ENCODE measurements at places on chromosomes 7 and 10. TPM values are rescaled to one million over a fixed set of nuclear protein-coding genes. Genes with fewer than 3 reads are reported as not detected.

Gene ACSL5
- total RNA-seq: 0.68 TPM

GRCh38 chr10:126131341-126131740 lies 235.0 kb downstream of the FANK1 start:
- no peak overlapping the region for H3K27ac ChIP-seq
- peaks cover 9% of the 10 kb centered on the region for H3K4me1 ChIP-seq
- DNase-seq: no peak

DNA sequence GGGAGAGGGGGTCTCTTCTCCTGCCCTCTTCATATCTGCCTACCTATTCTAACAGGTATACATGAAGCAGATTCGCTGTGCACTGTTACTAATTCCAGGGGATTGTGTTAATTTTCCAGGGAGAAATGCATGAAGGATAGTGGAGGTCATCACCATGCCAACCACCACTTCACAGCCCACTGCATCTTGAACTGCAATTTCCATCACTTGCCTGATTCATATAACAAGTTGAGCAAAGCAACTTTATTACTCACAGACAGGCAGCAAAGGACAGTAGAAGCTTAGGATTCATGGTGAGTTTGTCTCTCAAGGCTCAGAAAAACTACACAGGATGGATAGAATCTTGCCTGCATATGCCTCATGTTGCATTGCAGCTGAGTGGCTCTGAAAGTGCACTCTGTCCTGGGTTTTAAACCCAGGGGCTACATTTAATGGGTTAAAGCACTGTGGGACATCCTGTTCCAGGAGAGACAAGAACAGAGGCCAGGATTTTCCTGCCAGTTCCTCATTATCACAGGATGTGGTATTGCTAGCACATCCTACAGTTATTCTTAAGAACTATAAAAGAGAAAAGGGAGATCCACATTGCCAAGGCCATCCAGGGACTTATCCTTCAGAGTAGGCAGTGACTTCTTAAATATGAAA lies 136.9 kb upstream of the PRSS1 start:
- H3K36me3 ChIP-seq: no peaks in the 10 kb centered on the region
- H3K4me3 ChIP-seq: no peak overlapping the region
- H3K27me3 ChIP-seq: no peaks in the 10 kb centered on the region
- no peak for DNase-seq

Gene ZNF425
- total RNA-seq: 3.3 TPM

GRCh38 chr10:125092564-125093031 lies 67.8 kb downstream of the CTBP2 start:
- H3K4me3 ChIP-seq: no peak overlapping the region
- DNase-seq: no peak
- H3K27ac ChIP-seq: no peak overlapping the region

DNA sequence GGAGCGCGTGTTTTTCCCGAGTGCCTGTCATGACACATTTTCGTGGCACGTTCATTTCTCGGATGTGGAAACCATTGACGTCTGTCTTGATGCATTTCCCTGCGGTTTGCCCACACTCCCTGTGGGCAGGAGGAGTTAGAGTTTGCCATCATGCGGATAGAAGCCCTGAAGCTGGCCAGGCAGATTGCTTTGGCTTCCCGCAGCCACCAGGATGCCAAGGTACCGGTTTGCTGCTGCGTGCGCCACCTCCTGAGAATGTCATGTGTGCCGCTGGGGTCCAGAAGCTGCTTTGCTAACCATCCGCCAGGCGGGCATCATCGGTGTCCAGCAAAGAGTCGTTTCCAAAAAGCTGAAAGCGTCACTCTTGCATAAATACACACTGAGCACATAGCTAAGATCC lies 40.9 kb upstream of the BTBD16 start:
- DNase-seq: no peak
- H3K27me3 ChIP-seq: no peaks in the 10 kb centered on the region
- no peak overlapping the region for H3K27ac ChIP-seq
- no peak overlapping the region for H3K4me3 ChIP-seq
- H3K4me1 ChIP-seq: no peaks in the 10 kb centered on the region

DNA sequence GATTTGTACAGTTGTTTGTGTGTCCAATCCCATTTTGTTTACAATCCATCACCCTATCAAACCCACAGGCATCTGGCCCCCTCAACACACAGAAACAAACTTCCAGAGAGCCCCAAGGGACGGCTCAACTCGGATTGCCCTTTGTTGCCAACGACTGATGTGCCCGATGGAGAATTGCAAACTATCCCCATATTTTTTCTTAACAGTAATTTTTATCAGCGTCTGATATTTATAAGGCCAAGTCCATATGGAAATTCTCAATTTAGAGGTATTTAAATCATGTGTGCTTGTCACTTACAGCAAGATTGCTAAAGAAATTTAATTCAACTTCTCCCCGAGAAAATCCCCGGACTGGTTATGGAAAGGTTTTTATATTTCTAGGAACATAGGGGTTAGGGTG lies 113.9 kb upstream of the NPS start:
- no peak overlapping the region for H3K27ac ChIP-seq
- H3K4me3 ChIP-seq: no peak overlapping the region
- no peak for DNase-seq
- no peaks in the 10 kb centered on the region for H3K4me1 ChIP-seq
- H3K36me3 ChIP-seq: peaks cover 7% of the 10 kb centered on the region
- H3K27me3 ChIP-seq: no peaks in the 10 kb centered on the region

GRCh38 chr7:114082642-114083165 lies 163.9 kb upstream of the PPP1R3A start:
- H3K27ac ChIP-seq: no peak overlapping the region
- H3K4me1 ChIP-seq: peaks cover 6% of the 10 kb centered on the region
- no peaks in the 10 kb centered on the region for H3K36me3 ChIP-seq
- no peak overlapping the region for H3K4me3 ChIP-seq
- peaks cover 99% of the 10 kb centered on the region for H3K27me3 ChIP-seq
- DNase-seq: no peak

- H3K4me1 ChIP-seq: no peaks in the 10 kb centered on the region
- no peak overlapping the region for H3K4me3 ChIP-seq
- H3K27me3 ChIP-seq: peaks cover 49% of the 10 kb centered on the region
- DNase-seq: no peak
- H3K27ac ChIP-seq: no peak overlapping the region
Measured at GRCh38 chr7:156222611-156223010, 410.3 kb upstream of the SHH start.

Data from MCF 10A (cell line).